ENCODE measurements at places on chromosomes 12 and 14.

DNA sequence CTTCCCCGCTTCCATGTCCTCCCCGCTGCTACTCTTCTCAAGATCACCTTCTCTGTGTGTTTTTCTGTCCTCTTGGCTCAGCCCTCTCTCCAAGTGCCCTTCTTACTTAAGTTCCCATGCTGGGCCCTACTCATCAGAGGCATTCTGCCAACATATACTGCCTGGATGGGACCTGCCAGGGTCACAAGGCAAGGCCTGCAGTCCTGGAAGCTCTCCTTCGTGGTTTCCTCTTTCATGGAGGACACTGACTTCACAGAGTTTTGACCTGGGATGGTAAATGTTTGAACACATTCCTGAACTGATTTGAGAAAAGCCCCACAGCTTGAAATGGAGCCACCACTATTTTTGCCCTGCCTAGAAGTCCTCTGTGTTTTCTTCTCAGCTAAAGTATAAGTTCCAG is 140.9 kb downstream of the TMEM30B start:
- no peak overlapping the region for H3K27ac ChIP-seq
- no peak for DNase-seq
- no peaks in the 10 kb centered on the region for H3K27me3 ChIP-seq
- H3K36me3 ChIP-seq = no peaks in the 10 kb centered on the region
- no peaks in the 10 kb centered on the region for H3K4me1 ChIP-seq

- H3K4me3 ChIP-seq = no peak overlapping the region
- no peak overlapping the region for H3K27ac ChIP-seq
- DNase-seq = no peak
Measured at GRCh38 chr14:72706485-72706884, 187.4 kb downstream of the DPF3 start.

- H3K27ac ChIP-seq = no peak overlapping the region
- no peaks in the 10 kb centered on the region for H3K27me3 ChIP-seq
- H3K4me1 ChIP-seq = no peaks in the 10 kb centered on the region
- H3K36me3 ChIP-seq = no peaks in the 10 kb centered on the region
- no peak for DNase-seq
Measured at GRCh38 chr12:2095878-2096277, 43.1 kb downstream of the CACNA1C start.

GRCh38 chr14:63761351-63762117 is 33.7 kb upstream of the SGPP1 start:
- DNase-seq = no peak
- no peaks in the 10 kb centered on the region for H3K27me3 ChIP-seq
- no peak overlapping the region for H3K27ac ChIP-seq
- no peaks in the 10 kb centered on the region for H3K4me1 ChIP-seq
- no peaks in the 10 kb centered on the region for H3K36me3 ChIP-seq

GRCh38 chr12:52873513-52873831 is 24.7 kb upstream of the KRT78 start:
- H3K4me3 ChIP-seq = no peak overlapping the region
- H3K36me3 ChIP-seq = no peaks in the 10 kb centered on the region
- H3K27me3 ChIP-seq = no peaks in the 10 kb centered on the region
- DNase-seq = no peak

DNA sequence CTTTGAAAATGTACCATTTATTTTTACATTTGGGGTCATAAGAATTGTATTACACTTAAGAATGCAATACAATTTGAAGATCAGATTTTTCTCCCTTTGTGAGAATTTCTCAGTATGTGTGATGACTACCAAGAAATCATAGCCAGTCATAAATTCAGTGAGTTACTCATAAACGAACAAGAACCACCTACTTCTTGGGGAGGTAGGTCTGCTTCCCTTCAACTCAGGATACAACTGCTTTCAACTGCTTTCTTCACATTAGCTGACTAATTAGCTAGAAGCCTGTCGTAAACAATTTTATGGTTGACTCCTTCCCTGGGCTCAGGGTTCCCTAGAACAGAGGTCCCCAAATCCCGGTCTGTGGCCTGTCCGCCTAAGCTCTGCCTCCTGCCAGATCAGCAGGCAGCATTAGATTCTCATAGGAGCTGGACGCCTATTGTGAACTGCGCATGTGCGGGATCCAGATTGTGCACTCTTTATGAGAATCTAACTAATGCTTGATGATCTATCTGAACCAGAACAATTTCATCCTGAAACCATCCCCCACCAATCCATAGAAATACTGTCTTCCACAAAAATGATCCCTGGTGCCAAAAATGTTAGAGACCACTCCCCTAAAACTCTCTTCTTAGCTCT is 3.7 kb downstream of the ANG start:
- DNase-seq = no peak
- no peak overlapping the region for H3K4me3 ChIP-seq
- peaks cover 17% of the 10 kb centered on the region for H3K4me1 ChIP-seq
- no peak overlapping the region for H3K27ac ChIP-seq
- H3K36me3 ChIP-seq = no peaks in the 10 kb centered on the region
- no peaks in the 10 kb centered on the region for H3K27me3 ChIP-seq

- no peaks in the 10 kb centered on the region for H3K36me3 ChIP-seq
- DNase-seq = no peak
- H3K27me3 ChIP-seq = no peaks in the 10 kb centered on the region
- no peak overlapping the region for H3K4me3 ChIP-seq
Measured at GRCh38 chr12:66035288-66035966, 95.1 kb downstream of the LLPH start.

- no peaks in the 10 kb centered on the region for H3K27me3 ChIP-seq
- H3K27ac ChIP-seq = no peak overlapping the region
- DNase-seq = no peak
- no peaks in the 10 kb centered on the region for H3K36me3 ChIP-seq
Measured at GRCh38 chr12:5197656-5198055, 154.0 kb downstream of the KCNA5 start.
